Esophagus mucosa (tissue), 1 donor: ENCODE measurements at places on chromosomes 1 and 21. TPM values are rescaled to one million over a fixed set of nuclear protein-coding genes. Genes with fewer than 3 reads are reported as not detected.

The CACHD1 gene
- 2.8 TPM for total RNA-seq

The AMY1C gene
- total RNA-seq = not detected

The SLC44A5 gene
- 0.60 TPM for total RNA-seq

The FAM151A gene
- total RNA-seq = not detected

The FAM3B gene
- 23.3 TPM for total RNA-seq

The C1orf141 gene
- total RNA-seq = not detected

The AMY1A gene
- not detected for total RNA-seq

The LCE2C gene
- total RNA-seq = not detected

DNA sequence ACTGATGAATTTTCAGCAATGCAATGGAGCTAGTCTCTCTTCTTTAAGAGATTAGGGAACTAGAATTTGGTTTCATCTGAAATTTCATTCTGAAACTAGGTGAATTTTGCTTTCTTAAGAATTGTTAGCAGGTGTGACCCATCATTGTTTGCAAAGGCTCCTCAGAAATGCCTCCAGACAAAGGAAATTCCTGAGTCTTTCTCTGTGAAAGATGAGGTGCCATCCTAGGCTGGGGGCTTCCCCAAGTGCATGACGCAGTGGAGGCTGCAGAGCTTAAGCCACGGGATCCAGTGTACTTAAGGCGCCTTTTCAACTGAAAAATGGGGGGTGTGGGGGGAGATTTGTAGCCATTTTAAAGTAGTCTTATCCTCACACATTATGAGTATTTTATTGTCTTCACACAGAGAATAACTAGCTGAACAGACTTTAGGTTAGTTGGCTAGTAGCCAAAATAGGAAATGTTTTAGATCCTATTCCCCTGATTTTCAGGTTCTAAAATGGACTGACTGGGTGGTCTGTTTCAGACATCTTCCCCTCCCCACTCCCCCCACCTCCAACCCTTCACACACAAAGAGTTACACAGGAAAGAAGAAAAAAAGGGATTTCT lies 202.0 kb downstream of the NFIA start:
- ATAC-seq = no peak

DNA sequence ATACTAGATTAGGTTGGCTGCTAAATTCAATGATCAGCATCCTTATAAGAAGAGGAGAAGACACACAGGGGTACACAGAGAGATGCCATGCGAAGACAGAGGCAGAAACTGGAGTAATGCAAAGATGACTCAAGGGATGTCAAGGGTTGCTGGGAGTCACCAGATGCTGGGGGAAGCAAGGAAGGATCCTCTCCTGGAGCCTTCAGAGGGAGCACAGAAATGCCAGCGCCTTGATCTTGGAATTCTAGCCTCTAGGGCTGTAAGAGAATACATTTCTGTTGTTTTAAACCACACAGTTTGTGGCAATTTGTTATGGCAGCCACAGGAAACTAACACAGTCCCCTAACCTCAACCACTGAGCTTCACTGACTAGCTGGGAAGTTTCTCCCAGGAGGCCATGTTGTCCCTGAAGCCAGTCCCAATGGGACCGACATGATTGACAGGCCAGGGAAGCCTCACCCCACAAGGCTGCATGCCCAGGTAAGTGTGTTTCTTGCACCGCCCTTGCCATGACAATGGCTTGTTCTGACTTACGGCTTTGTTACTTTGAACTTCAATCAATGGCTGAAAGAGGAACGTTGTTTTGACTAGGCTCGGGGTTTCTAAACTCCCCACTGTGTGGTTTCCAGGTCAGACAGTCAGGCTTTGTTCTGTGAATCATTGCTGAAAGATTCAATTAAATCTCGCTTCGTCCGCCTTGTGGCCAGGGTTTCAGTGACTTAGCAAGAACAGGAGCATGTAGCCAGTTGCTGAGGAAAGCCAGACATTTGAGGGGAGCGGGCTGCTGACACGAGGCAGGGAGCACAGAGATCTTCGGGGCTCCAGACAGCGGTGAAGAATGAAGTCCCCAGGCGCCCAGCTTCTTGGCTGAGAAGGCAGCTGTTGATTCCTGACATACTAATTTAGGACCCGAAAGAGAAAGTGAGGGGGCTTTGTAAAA lies 62.3 kb downstream of the RUNX1 start:
- peak; percentile 45 for ATAC-seq

- peak; percentile 30 for ATAC-seq
Observed at GRCh38 chr1:16440131-16440469, 424 bp upstream of the NECAP2 start.

DNA sequence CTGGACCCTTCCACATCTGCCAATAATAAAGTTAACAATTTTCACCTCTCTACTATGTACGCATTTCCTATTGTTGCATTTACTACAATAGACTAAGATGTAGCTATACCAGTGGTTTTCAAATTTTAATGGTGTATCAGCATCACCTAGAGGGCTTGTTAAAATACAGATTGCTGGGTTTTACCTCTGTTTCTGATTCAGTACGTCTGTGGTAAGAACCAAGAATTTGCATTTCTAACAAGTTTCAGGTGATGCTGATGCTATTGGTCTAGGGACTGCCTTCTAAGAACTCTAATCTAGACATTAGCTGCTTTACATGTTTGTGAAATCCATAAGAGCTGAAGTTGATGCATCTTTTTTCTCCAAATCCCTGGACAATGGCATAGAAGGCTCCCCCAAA lies 59.7 kb downstream of the ERICH3 start:
- ATAC-seq = no peak

DNA sequence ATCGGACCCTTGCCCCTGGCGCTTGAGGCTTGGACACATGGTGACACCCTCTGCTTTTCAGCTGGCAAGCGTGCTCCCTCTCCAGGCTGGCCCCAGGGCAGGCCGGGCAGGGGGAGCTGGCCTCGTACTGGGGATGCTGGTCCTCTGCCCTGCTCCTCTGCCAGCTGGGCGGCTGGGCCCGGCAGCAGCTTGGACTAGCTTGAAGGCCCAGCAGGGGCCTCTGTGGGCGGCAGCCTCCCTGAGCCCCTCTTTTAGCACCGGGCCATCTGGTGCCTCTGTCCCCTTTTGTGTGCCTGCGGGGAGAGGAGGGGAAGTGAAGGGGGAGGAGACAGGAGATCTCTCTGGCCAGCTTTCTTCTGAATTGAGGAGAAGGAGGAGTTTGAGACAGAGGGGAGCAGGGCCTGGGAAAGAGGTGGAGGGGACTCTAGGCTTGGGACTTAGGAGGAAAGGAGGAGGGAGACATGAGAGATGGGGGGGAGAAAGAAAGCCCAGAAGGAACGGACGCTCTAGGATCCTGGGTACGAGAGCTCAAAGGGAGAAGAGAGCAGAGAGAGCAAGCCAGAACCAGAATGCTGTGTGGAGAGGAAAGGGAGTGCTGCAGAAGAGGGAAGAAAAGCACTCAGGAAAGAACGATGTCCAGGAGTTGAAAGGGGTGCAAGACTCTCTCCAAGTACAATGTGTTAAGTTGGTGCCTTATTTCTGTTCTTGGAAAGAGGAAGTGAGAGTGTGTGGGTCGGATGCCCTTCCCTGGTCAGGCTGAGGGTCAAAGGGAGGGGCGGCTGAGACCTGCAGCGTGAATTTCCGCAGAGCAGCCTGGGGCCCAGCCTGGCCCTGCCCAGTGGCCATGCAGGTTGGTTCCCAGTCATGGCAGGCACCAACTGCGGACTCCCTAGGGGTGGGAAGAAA lies 40.3 kb downstream of the IER5 start:
- peak; percentile 17 for ATAC-seq

DNA sequence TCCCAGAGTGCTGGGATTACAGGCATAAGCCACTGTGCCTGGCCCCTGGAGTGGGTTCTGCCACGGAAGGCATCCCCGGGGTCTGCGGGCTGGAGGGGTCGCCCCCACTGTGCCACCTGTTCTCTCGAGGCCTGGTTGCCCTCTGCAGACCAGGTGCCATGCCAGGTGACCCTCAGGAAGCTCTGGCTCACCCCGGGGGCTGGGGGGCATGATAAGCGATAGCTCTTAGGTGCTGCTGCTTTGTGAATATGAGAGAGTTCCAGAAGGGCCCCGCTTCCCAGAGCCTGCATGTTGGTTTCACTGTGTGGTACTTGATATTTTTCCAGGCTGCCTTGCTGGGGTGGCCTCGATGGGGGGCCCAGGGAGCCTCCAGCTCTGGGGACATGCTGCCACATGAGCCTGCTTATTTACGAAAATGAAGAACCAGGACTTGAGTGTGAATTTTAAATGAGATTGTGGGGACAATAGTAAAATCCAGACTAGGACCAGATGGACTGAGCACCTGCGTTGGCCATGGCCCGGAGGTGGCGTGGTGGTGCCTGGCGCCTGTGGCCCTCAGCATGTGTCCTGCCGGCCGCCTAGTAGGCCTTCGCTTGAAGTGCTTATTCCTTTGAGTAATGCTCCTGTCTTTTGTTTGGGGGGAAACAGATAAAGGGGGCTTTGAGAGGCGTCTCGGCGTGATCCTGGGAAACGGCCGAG lies 7.3 kb downstream of the SKI start:
- no peak for ATAC-seq

DNA sequence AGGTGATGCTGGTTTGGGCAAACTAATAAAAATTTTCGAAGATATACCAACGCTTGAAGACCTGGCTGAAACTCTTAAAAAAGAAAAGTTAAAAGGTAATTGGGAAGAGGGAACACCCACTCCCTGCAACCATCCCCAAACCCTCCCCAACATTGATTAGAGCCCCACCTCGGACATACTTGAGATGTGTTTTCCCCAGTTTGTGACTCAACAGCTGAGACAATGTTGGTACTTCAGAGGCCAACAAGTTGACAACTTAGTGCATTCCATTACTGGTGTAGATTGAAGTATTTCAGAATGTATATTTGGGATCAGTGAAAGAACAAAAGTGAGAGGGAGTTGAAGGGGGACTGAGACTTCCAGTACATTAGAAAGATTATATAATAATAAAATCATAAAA lies 5.1 kb downstream of the IFI16 start:
- ATAC-seq = no peak

GRCh38 chr1:201481004-201481380 lies 12.0 kb upstream of the PHLDA3 start:
- ATAC-seq = peak; percentile 0

DNA sequence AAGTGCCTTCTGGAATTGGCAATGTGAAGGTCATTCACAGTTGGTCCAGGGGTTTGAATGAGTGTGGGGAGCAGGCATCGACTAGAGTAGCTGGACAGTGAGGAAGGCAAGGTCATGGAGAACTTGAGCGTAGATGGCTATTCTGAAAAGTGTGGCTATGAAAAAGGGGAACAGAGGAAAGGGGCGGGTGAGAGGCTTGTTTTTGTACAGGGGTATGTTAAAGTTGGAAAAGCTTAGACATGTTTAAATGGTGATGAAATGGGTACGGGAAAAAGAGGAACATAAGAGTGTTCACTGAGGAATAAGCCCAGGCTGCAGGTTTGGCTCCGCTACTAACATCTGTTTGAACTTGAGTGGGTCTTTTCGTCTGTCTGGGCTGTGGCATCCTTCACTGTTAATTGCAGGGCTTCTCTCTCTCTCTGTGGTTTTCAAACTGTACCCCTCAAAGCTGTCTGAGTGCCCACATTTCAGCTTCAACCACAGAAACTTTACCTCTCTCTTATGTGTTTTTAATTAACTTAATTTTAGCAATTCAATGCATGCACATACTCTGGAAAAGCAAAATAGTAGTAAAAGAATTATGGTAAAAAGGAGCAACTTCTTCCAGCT lies 70.8 kb upstream of the COA6 start:
- ATAC-seq = no peak

- ATAC-seq = no peak
Observed at GRCh38 chr21:22174746-22175145, 1176.5 kb downstream of the NCAM2 start.

- no peak for ATAC-seq
Observed at GRCh38 chr1:60031146-60031545, 42.4 kb downstream of the C1orf87 start.
